ENCODE measurements at places on chromosomes 5 and 9.
A peak's percentile ranks its signal among the peaks of the same experiment; 100 is the strongest.

DNA sequence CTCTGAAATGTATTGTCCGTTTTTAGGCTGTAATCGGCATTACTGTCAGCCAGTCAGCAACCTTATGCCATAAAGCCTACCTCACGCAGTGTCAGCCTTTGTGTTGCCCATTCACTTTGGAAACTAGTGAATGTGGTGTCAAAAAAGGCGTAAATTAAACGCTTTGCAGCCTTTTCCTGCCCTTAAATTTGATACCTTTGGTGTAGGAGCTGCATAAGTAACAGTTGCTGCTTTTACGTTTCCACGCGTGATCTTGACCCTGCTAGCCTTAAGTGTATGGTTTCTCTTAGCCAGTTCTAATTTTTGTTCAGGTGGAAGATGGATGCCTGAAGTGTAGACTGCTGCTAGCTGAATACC, 257.7 kb downstream of the EPB41L4A start:
- no peak for DNase-seq

DNA sequence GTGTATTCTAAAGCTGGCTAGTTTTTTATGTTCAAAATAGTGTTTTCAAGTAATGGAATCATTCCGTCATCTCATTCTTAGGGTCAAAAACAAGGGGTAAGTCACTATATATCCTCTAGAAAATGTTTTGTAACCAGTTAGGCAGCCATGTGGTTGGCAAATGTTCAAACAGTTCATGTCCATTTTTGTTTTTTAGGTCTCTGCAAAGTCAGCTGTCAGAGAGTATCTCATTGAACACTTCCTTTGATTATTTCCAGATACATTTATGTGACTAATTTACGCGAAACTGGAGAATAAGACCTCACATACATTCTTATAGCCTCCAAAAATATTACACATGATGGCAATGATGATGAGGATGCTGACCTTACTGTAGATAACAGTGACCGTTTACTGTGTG, 50.4 kb downstream of the TRIO start:
- DNase-seq = no peak

- peak; percentile 65 for DNase-seq
Observed at GRCh38 chr5:1011226-1011631, 2.6 kb downstream of the NKD2 start.

- no peak for DNase-seq
Observed at GRCh38 chr9:115005322-115005721, 74.9 kb upstream of the TNFSF8 start.

DNA sequence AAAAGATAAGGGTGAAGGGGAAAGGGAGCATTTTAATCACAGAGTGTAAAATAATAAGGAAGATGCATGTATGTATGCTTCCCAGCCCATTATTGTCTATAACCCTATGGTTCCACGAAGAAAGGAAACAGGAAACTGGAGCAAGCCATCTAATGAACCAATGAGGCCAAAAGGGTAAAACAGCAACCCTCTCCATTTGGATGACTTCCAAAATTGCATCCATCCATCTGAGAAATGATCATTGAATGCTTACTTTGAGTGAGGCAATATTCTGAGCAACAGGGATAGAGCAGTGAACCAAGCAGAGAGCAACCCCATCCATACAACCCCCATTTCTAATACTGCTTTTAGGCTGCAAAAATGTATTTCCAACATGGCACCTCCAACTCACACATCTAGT, 46.9 kb downstream of the ARL15 start:
- DNase-seq = no peak

DNA sequence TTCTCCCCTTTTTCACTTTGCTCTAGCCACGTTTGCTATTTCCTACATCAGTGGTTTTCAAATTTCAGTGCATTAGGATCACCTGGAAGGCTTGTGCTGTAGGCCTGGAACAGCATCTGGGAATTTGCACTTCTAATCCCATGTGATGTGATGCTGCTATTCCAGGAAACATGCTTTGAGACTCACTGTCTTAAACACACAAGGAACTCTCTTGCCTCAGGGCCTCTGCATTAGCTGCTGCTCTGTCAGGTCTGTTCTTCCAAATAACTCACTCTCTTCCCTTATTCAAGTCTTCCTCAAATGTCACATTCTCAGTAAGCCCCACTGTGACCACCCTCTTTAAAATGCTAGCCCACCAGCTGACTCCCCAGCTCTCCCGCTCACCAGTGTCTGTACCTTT, 204.0 kb downstream of the DNAH5 start:
- no peak for DNase-seq

GRCh38 chr9:119881898-119882297, 512.7 kb upstream of the BRINP1 start:
- DNase-seq = no peak

DNA sequence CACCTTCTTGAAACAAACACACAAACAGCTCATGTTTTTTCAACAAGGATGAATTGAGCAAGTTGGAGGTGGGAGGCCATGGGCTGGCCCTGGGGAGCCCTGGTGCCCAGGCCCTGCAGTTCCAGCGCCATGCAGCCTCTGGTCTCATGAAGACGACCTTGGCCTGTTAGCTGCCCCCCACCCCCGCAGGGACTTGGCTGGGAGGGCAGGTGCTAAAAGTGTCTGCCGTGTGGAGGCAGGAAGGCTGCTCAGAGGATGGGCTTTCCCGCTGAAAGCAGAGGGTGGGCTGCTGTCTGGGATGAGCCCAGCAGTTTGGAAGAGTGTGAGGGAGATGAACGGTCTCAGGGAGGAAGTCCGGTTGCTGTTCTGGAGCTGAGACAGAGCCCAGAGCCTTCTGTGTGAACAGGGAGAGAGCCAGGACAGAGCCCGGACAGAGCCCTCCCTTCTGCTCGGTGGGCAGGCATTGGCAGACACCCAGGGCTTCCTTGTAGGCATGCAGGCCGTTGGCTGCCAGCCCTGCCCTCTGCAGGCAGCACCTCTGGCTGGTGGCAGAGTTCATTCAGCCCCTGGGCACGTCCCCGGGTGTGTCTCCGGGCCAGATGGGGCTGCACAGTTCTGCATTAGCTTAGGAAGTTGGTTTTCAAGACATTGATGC, 18.7 kb downstream of the ROPN1L start:
- DNase-seq = no peak

DNA sequence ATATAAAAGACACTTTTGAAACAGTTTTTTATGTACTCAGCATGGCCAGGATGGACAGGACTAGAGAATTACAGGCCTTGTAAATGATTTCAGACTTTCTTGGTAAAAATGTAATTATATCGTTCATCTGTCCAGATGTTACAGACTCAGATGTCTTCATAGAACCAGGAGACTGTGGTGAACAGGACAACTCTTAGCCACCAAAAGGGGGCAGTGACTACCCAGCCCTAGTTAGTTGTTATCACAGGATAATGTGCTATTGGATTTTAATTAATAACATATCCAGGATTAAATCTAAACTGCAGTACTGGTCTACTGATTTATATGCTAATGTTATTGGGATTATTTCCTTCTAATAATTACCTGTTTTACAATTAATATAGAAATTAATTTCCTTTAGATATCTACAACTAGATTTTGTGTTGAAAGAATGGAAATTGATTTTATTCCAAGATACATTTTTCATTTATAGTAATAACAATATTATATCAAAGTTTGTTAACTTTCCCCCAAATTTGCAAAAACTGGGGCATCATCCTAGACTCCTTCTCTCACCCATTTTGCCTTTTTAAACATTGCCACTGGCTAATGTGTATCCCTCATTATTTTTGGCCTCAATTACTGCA, 99.4 kb downstream of the MTREX start:
- no peak for DNase-seq

DNA sequence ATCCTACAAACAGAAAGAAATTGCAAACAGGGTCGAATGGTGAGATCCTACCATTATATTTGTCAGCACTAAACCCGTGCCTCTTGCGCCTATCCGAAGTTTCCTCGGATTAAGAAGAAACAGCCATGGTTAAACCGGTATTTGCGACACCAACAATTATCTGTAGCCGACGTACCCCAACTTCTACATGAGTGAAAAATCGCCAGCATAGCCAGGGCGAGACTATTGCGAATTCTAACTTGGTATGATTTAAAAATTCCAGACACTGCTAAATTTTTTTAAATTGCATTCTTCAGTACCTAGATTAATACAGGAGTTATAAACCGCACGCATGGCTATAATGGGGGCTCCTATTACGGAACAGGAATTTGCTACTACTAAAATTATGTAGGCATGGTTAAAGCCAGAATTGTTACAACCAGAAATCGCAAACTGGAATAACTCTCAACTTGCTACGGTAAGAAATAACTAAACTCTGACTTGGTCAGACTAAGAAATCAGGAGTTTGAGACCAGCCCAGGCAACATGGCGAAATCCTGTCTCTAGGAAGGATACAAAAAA, 25.3 kb upstream of the ANXA2R start:
- no peak for DNase-seq

DNA sequence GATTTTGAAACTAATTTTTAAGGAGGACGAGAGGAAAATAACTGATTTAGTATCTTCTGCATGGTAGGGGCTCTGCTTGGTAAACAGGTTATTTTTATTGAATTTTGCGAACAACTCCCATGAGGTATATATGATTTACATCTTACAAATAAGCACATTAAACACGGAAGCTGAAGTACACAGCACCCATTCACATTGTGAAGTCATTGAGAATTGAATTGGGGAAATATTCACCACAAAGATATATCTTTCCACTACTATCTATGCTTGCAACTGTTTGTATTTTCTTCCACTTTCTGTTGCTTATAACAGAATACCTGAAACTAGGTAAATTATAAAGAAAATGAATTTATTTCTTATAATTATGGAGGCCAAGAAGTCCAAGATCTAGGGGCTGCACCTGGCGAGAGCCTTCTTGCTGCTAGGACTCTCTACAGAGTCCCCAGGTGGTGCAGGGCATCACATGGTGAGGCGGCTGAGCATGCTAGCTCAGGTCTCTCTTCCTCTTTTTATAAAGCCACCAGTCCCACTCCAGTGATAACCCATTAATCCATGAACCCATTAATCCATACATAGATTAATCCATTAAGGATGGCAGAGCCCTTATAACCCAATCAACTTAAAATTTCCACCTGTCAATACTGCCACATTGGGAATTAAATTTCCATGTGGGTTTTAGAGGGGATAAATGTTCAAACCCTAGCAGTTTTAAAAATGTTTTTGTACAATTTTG, 79.0 kb upstream of the ZNF608 start:
- no peak for DNase-seq

DNA sequence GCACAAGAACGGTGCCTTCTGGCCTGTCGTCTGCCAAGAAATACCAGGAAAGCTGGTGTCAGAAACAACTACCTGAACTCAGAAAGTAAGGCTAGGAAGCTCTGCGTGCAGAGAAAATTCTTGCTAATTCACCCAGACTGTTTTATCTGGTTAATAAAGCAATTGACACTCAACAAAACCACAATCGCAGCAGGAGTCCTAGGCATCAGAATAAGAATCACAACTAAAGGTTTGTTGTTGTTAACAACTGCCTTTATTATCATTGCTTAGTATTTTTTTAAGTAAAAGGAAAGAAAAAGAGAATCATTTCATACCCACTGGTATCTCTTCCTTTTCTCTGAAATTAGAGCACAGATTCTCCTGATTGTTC, 3.9 kb upstream of the ISL1 start:
- DNase-seq = no peak

DNA sequence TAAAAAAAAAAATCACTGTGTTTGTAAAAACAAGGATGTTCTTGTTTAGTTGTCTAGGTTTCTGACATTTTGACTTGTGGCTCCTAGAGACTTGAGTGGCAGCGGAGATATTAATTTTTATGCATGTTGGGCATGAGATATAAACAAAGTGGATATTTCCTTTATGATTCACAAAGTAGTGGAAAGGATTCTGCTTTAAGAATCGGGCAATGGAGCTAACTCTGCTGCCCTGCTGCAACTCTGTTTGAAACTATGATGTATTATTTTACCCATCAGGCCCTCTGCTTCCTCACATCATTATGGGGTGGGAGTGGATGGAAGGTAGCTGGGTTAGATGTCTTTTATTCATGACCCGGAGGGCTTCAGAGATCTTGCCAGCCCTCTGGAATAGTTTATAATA, 94.1 kb upstream of the CD180 start:
- DNase-seq = no peak

GRCh38 chr5:172775326-172776234, 4.6 kb upstream of the DUSP1 start:
- DNase-seq = no peak

GRCh38 chr5:51326844-51327243, 56.4 kb upstream of the ISL1 start:
- no peak for DNase-seq

GRCh38 chr5:121763665-121764064, 88.0 kb upstream of the FTMT start:
- DNase-seq = no peak

All from stimulated activated CD4-positive, alpha-beta T cell treated with anti-CD3 and anti-CD28 coated beads, Interleukin-2, amount 100 ng/mL, for 24 hours (primary cell).